ENCODE measurements at places on chromosomes 7 and 10.

DNA sequence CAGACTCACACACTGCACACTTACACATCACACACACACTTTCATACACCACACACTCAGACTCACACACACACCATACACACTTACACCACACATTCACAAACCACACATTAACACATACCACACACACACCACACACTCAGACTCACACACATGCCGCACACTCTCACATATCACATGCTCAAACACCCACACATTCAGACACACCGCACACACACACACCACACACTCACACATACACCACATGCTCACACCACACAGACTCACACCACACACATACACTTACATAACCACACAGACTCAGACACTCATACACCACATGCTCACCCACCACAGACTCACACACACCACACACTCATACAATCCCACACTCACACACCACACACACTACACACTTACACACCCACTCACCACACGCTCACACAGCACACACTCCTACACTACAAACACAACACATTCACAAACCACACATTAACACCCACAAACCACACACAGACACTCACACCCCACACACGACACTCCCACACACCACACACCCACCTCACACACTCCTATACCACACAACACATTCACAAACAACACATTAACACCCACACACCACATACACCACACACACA lies 125.4 kb downstream of the EVX1 start:
- no peak for DNase-seq

GRCh38 chr10:5615316-5615715 lies 51.1 kb downstream of the ASB13 start:
- DNase-seq = peak; percentile 26

- DNase-seq = no peak
Observed at GRCh38 chr10:69160809-69161241, 19.2 kb upstream of the SUPV3L1 start.

DNA sequence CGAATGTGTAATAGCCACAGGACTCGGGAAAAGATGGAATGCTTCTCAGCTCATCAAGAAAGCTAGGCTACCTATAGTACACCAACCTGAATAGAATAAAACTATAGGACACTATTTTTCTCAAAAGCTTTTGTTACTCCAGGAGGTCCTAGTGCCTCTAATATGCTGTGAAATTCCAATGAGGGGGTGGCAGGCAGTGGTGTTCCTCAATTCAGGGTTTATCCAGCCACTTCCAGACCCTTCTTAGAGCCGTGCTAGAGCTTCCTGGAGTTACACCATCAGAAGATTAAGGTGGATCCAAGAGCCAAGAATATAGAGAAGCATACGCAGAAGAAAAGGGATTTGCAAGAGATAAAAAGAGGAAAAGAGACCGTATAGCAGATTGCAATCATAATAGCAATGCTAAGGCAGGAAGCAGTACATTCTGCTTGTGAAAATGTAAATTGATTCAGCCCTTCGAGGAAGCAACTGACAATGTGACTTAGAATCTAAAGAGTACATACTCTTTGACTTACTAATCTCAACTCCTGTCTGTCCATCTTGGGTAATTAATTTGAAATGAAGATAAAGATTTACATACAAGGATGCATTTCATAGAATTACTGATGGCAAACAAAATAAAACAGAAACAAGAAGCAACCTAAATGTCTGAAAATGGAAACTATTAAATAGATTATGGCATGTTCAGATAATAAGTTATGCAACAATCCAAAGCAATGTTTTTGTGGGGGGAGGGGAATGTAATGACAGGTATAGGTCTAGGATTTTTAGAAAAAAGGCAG lies 2.1 kb downstream of the ST8SIA6 start:
- no peak for DNase-seq

- peak; percentile 40 for DNase-seq
Observed at GRCh38 chr7:4144811-4145510, 537.1 kb upstream of the FOXK1 start.

All from astrocyte of the cerebellum (primary cell).